ENCODE measurements at places on chromosomes 5 and 9.

DNA sequence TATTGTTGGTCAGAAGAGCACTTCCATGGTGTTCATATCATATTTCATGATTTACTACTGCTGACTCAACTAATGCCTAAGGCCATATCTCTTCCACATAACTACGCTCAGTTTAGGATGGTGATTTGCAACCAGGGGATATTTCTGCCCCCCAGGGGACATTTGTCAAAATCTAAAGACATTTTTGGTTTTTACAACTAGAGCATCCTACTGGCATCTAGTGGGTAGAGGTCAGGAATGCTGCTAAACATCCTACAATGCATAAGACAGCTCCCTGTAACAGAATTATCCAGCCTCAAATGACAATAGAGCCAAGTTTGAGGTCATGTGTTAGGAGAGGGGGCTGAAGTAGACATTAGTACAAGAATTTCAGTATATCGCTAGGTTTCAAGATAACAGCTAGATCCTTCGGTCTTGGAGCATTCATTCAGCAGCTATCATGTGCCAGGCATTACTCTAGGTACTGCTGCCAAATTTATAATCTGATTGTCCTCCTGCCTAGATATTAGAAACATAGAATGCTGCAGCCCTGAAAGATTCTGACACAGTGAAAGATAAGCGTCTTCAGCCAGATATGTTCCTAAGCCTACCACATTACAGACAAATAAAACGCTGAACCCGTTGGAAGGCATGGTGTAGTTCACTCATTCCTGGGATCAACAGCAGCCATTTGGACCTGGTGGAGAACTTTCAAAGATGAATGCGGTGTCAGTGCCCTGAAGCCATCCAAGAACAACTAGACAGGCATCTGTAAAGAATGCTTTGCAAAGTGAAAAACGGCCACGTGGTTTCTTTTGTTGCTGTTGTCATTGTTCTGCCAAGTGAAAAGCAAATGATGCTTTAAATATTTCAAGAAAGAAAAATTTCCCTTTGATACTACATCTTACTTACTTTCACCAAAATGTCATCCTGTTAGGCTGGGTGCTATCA lies 55.5 kb upstream of the FST start:
- no peak for DNase-seq

- DNase-seq = no peak
Measured at GRCh38 chr5:181229996-181230395, 6.9 kb downstream of the TRIM41 start.

DNA sequence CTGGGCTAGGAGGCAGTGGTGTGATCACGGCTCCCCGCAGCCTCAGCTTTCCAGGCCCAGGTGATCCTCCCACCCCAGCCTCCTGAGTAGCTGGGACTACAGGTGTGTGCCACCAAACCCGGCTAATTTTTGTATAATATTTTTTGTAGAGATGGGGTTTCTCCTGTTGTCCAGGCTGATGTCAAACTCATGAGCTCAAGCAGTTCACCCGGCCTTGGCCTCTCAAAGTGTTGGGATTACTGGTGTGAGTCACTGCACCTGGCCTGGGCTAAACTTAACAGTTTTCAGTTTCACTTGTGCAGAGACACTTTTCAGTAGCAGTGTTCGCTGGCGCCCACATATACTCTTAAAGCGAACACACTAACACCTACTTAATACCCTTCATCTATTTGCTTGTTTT lies 205.6 kb upstream of the ZNF608 start:
- DNase-seq = no peak

- peak; percentile 41 for DNase-seq
Measured at GRCh38 chr5:95822542-95823181, at the start of gene GLRX. Gene GLRX (minus strand): TSS chr5:95822726. CDS start chr5:95822662, 64 bp downstream.

DNA sequence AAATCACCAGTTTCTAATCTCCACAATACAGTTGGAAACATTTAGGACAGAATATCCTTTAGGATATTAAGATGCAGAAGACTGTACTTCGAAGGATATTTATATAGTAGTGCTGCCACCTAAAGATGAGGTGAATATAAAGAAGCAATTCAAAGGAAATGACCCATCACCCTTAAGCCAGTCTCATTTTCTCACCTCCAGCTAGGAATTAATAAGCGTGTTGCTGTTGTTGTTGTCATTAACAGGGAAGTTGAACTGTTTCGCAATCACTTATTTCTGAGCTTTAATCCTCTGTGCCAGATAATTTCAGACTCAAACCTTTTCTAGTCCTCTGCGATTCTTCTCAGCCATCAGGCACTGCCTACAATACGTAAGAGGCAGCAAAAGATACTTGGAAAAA lies 7.8 kb upstream of the PURA start:
- DNase-seq = no peak

DNA sequence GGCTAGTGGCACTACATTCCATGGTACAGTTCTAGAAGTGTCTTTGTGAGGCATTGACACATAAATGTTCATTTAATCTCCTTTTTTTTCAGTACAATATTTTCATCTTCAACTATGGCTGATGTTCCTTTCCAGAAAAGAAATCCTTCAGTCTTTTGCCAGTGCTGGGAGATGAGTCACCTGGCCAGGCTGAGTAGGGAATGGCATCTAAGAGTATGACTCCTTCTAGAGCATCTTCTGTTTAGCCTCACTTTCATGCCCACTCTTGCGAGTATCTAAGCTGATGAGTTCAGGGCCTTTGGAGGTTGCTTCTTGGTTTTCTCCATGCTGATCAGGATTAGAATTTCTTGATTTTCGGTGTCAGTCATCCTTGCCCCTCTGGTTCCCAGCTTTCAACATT lies 124.4 kb downstream of the SLC28A3 start:
- no peak for DNase-seq

DNA sequence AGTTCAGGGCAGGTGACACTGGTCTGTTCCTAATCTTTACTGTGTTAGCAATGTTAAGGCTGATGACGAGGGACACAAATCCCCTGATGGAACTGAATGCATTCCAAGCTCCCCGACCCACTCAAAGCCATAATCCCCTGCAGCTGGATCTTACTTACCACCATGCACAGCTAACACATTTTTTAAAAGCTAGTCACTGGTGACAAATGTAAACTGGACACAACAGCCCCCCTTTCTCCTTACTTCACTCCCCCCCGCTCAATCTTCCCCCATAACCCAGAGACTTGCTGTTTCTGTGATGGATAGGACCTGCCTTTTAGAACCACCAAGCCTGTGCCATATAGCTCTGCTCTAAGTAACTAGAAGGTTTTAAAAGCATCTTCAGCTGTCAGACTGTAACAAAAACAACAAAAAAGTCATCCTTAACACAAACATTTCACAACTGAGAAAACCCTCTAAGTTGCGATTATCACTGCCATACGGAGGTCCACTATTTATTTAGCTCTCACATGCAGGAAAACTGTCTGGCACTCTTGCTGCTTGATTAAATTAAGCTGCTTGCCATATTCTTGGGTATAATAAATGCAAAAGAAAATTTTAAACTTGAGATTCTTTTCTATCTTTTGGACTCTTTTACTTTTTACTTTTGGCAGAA lies 44.4 kb downstream of the BNC2 start:
- no peak for DNase-seq

GRCh38 chr5:96753848-96754247 lies 53.9 kb downstream of the ERAP1 start:
- DNase-seq = no peak

- DNase-seq = no peak
Measured at GRCh38 chr5:478982-479535, 36.1 kb downstream of the EXOC3 start.

DNA sequence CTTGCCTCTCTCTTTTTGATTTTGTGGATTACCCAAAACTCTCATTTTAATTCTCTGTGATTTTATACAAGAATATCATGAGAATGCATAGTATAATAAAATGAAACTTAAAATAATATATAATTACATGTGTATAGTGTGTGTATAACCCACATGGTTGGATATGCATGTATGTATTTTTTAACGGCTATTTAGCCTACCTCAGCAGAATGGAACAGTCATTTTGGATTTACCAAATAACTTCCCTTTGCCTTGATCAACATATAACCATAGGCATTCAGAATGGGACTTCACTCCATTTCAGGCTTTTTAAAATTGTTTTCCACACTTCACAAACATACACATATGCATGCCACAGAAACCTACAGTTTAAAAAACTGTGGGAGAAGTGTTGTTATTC lies 161.2 kb downstream of the SLF1 start:
- DNase-seq = no peak

GRCh38 chr5:17169507-17169906 lies 47.9 kb upstream of the BASP1 start:
- peak; percentile 26 for DNase-seq

DNA sequence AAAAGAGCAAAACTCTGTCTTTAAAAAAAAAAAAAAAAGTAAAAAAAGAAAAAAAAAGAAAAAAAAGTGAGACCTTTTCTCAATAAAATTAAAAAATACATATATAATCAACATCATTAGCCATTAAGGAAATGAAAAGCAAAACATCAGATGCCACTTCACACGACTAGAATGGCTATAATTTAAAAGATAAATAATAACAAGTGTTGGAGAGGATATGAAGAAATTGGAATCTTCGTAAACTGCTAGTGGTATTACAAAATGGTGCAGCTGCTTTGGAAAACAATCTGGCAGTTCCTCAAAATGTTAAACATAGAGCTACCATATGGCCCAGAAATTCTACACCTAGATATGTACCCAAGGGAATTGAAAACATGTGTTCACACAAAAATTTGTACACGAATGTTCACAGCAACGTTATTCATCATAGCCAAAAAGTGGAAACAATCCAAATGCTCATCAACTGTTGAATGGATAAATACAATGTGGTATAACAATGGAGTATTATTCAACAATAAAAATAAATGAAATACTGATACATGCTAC lies 45.3 kb upstream of the SIL1 start:
- no peak for DNase-seq

- peak; percentile 90 for DNase-seq
Measured at GRCh38 chr9:106921341-106921899, 58.5 kb downstream of the ZNF462 start.

- no peak for DNase-seq
Measured at GRCh38 chr9:8769153-8769552, 969.6 kb upstream of the DMAC1 start.

DNA sequence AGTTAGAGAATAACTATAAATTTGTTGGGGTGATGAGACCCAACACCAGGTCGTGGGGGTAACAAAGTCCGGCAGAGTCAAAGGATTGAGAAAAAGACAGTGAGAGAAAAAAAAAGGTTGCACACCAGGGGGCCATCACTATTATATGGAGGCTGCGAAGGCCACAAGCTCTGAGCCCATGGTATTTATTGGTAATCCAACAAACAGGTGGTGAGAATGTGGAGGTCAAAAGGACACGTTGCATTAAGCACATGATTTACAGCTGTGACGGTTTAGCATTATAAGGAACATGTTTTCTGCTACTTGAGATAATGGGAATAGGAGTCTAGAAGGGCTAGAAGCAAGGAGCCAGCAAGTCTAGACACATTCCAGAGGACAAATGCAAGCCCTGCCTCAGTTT lies 2202.2 kb upstream of the C9orf72 start:
- DNase-seq = no peak

DNA sequence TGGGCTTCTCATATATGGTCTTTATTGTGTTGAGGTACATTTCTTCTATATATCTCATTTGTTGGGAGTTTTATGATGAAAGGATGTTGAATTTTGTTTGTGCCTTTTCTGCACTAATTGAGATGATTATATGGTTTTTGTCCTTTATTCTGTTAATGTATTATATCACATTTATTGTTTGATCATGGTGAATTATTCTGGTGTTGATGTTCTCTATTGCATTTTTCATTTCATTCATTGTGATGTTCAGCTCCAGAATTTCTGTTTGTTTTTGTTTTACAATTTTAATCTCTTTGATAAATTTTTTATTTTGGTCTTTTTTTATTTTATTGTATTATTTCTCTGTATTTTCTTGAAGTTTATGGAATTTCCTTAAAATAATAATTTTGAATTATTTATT lies 35.4 kb downstream of the FBXO4 start:
- no peak for DNase-seq

DNA sequence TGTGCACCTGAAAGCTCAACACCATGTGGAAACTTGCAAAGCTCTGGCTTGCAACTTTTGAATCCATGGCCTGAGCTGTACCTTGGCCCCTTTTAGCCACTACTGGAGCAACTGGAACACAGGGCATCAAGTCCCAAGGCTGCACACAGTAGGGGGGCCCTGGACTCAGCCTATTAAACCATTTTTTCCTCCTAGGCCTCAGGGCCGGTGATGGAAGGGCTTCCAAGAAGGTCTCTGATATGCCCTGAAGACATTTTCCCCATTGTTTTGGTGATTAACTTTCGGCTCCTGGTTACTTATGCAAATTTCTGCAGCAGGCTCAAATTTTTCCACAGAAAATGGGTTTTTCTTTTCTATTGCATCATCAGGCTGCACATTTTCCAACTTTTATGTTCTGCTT lies 22.7 kb upstream of the PRLR start:
- DNase-seq = no peak

DNA sequence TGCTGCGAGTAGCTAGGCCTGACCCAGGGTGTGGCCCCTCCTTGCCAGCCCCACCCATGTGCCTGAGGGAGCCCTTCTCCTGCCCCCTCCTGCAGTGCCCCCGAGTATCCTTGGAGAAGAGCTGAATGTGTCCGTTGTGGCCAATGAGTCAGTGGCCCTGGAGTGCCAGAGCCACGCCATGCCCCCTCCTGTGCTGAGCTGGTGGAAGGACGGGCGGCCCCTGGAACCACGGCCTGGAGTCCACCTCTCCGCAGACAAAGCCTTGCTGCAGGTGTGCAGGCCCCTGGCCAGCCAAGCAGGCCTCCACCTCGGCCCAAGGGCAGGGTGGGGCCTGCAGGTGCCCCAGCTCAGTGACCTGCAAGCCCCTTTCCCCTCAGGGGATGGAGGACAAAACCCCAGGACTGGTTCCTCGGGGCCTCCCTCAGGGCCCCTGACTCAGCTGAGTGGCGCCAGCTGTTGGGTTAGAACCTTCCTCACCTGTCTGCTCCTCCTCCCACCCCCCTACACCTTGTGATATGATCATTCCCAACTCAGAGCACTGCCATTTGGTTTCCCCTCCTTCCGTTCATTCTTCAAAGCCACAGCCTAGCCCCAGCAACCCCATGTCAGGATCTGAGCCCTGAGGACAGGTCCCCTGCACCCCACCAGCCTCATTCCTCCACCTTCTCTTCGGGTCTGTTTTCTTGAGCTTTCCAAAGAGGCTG lies 80.0 kb upstream of the ASS1 start:
- DNase-seq = no peak

Measured in COLO829 (cell line).